Activated naive CD4-positive, alpha-beta T cell (primary cell): ENCODE measurements at places on chromosomes 11 and 22.

DNA sequence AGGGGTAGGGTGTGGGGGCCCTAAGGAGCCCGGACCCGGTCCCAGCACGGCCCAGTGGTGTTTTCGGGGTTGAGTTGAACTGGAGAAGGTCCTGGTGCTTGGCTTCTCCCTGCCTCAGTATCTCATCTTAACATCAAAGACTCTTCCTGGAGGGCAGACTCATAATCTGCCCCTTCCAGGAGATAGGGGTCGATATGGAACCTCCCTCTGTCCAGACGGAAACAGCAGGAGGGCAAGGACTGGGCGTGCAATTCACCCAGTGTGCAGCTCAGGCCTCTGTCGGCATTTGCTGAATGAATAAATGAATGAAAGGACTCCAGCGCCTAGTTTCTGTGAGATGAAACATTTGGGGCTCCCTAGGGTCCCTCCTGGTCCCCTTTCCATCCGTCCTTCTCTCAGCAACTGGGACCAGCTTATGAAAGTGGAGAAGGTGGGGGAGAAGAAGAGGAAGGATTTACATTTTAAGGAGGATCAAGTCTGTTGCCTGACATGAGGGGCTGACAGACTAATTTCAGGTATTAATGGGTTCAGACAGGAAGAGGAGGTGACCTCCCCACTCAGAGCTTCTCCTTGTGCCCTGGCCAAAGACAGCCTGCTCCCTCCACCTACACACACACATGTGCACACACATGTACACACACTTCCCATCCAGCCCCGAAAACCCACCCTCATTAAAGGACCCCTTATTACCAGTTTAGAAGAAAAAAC lies 1.1 kb upstream of the SHISA8 start:
- no peak for DNase-seq

DNA sequence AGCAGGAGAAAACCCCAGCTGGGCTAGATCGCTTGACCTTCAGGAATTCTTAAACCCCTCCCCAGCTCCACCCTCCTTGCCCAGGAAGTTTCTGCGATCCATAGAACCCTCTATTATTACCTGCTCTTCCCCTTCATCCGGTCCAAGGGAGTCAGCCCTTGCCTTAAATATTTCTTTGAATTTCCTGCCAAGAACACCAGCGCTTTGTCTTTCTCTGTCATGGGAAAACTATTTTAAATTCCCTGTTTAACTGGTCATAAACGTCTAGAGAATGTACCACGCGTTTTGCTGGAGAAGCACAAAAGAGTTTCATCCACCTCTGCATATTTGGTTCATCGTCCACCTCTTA lies 496 bp upstream of the TRAF6 start:
- no peak for DNase-seq

DNA sequence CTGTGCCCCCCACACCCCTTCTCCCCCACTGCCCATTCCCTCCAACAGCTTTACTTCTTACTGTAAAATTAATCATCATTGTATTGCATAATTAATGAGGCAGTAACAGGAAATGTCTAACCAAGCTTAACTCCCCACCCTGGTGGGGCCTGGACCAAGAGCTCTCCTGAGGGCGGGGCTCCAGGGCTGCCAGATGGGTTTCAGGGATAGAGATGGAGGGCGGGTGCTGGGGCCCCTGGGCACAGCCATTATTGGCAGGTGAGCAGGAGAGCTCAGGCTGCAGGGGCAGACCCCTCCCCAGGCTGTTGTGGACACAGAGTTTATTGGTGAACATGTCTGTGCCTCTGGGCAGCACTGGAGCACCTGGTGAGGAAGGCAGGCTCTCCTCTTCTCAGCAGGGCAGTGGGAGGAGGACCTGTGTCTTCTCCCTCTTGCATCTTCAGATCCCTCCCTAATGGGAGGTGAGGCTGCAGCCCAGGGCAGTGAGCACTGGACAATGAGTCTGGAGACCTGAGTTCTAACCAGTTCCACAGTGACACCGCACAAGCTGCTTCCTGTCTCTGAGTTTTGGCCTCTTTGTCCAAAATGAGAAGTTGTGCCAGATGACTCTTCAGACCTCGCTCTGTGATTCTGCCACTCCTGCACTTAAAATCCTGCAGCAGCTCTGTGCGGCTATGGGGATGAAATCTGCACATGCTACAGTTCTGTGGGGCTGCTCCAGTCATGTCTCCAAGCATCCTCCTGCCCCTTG lies 233.3 kb downstream of the CEP164 start:
- DNase-seq = no peak

DNA sequence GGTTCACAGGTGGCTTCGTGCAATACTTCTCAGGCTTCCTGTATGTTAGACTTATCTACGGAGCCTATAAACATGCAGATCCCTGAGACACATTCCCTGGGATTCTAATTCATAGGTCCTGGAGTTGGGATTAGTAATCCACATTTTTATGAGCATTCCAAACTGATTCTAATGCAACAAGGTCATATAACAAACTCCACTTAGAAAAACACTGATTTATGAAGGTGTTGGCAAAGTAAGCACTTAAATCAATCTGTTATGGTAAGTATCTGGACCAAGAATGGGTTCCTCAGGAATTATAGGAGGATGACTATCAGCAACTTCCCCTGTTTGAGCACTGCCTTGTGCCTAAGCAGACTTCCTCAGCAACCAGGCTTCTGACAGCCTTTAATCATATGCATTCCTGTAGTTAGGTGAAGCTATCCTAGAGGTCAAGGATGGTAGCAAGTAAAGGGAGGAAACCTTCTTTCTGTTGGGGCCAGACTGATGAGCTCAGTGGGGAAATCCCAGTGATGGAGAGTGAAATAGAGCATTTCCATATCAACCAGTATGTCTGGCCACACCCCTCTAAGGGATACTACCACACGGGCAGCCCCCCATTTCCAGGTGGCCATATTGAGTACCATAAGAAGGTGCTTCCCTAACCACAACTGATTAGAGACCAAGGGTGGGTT lies 89.6 kb downstream of the RASSF10 start:
- DNase-seq = no peak

DNA sequence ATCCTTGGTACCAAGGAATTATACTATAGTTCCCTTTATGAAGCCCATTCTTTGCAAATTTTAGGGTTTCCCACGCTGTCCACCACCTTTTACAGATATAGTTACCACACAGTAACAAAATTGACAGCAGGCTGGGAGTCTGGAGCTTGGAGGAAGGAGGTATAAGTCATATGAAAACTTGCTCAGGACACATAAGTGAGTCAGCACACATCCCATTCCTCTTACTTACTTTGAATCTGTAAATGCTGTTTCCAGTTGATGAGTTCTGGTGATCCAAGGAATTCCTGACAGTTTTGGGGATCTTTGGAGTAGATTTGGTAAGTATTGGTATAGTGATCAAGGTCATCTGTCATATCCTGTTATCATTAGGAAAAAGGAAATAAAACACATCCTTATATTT lies 19.2 kb downstream of the GLYAT start:
- no peak for DNase-seq

DNA sequence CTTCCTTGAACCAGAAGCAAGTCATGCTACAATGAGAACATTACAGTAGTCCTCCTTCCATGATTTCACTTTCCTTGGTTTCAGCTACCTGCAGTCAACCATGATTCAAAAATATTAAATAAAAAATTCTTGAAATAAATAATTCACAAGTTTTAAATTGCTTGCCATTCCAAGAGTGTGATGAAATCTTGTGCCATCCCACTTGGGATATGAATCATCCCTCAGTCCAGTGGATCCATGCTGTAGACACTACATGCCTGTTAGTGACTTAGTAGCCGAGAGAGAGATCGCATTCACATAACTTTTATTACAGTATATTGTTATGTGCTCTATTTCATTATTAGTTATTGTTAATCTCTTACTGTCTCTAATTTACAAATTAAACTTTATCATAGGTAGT lies 6.0 kb downstream of the HOATZ start:
- DNase-seq = no peak

DNA sequence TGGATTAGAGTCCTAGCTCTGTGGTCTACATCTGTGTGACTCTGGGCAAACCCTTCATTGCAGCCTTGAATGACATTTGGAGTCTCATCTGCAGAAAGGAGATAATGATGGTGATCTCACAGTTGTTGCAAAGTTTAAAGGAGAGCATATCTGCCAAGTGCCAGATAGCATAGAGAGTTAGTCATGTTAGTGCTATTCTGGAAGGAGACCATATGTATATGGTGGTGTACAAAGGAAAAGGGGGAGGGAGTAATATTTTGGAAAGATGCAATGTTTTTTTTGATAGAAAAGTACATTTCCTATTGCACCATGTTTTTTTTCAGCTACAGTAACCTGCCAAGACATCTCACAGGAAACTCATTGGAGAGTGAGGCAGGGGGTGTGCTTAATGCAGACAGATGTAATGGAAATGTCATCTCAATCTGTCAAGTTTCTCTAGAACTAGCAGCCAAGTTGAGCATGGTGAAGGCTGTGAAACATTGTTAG lies 92.1 kb upstream of the NARS2 start:
- DNase-seq = no peak

GRCh38 chr22:40679249-40679963 lies at the start of gene MCHR1:
TSS of gene MCHR1 (plus strand) at chr22:40679484. CDS start at chr22:40679653, 169 bp downstream.
- no peak for DNase-seq

DNA sequence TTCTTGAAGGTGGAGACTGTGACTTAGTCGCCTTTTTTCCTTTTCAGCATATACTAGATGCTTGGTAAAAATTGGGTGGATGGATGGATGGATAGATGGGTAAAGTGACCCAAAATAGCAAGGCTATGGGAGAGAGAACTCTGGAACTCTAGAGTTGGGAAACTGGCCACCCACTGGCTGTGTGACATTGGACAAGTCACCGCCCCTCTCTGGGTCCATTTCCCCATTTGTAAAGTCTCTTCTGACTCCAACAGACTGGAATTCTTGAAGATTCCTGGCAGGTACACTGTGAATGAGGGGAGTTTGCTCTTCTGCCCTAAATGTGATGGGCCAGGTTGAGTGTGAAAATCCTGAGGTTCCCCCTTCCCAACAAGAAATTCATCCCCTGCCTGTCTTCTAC lies 8.0 kb downstream of the TKFC start:
- no peak for DNase-seq

GRCh38 chr11:1478544-1478943 lies 8.0 kb downstream of the MOB2 start:
- no peak for DNase-seq

DNA sequence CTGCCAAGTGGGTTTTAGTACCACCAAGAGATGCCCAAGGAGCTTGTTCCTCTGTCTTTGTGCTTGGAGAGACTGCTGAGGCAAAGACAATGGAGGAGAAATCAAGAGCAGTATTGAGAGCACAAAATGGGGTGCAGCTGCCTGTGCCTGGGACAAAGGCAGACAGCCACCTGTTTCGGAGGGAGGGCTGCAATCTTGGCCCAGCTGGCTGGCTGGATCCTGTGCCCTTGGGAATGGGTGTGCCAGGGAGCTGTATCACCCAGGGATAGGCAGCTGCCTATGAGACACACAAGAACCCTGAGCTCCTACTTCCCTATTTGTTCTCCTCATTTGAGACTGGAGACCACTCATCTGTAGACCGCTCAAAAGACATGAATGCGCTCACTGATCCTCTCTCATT lies 23.3 kb upstream of the CHRM4 start:
- no peak for DNase-seq

DNA sequence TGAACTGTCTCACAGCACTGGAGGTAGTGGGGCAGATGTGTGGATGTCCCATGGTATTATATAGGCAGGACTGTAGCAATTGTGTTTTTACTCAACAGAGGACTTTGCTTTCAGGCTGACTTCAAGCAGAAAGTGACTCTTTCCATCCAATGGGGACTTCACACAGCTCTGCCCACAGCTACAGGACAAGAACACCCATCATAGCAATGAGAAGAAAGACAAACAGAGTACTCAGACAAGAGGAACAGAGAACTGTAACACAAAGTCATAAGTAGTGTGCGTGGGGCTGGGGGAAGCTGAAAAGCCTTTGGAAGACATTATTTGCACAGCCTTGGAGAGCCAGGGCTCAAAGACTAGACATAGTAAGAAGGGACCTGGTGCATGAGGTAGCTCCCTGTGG lies 70.3 kb downstream of the CCDC81 start:
- DNase-seq = no peak

DNA sequence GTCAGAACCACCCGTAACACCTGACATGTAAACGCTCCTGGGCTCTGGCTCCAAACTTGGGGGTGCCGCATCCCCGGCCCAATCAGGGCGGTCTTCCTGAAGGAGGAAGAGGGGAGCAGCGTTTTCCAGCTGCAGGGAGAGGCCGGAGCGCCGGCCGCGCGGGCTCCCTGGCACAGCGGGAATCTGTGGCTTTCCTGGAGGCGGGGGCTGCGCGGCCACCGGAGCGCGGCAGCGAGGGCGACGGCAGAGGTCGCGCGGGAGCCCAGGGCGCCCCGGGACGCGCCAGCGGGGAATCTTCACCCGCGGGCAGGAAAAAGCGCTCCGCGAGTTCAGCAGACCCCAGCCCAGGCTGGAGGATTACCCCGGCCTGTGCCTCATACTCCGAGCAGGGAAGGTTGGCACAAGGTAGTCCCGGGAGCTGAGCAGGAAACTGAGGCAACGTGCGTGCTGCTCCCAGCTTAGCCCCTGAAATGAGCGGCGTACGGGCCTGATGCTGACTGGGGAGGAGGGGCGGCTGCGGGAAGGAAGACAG lies 600 bp upstream of the ESAM start:
- DNase-seq = no peak

GRCh38 chr22:41524809-41525449 lies 19.3 kb downstream of the POLR3H start:
- peak; percentile 62 for DNase-seq

DNA sequence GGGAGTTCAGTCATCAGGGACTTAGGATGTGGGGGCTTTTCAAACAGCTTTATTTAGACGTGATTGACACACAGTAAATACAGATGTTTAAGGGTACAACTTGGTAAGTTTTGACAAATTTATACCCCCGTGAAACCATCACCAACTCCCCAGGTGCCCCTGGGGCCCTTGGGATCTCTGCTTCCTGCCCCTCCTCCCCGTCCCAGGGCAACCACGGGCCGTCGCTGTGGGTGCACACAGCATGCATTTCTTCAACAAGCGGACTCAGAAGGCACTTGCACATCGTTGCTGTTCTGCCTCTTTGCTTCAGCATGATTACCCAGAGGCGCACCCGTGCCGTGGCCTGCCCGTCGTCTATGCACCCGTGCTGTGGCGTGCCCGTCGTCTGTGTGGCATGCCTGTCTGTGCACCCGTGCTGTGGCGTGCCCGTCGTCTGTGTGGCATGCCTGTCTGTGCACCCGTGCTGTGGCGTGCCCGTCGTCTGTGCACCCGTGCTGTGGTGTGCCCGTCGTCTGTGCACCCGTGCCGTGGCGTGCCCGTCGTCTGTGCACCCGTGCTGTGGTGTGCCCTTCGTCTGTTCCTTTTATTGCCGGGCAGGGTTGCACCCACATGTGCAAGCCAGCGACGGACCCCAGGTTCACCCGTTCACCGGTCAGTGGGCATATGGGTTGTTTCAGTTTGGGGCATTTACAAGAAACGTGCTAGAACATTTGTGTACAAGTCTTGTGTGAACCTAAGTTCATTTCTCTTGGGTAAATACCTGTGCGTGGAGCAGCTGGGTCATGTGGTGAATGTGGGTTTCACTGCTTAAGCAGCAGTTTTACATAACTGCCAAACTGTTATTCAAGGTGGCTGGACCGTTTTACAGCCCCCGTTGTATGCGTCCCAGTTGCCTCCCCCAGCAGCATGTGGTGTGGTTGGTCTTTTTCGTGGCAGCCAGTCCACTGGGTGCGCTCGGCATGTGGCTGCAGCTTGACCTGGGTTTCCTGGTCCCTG lies 8.3 kb downstream of the CD81 start:
- DNase-seq = no peak
